SW 1271 (cell line): ENCODE measurements at places on chromosomes 7 and 10.

DNA sequence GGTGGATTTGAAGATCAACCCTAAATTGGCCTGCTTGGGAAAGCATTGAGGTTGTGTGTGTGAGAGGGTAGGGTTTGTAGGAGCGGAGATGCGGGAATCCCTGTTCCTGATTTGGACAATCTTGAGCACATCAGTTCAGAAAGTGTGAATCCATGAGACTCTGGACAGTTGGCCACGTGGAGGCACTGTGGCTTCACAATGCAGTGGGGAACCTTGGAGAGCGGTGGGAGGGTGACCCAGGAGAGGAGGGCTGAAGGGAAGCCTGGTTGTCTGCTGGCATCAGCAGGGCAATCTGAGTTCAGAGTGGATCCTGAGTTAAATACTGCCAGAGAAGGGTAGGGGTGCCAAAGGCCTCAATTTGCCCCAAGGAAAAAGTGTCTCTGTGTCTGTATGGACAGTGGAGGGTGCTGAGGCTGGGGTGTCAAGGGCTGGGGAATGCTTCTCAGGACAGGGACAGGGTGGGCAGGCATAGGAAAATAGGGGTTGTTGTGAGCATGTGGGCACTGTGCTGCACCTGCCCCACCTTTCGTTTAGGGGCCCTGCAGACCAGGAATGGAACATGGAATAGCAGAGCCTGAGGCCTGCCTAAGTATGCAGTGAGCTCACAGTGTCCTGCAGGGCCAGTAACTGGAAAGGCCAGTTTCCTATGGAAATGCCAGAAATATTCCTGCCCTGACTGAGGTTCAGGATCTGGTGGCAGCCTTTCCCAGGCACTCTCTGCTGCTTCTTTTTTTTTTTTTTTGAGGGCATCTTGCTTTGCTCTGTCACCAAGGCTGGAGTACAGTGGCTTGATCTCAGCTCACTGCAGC, 162.9 kb upstream of the PRSS58 start:
- DNase-seq: no peak

DNA sequence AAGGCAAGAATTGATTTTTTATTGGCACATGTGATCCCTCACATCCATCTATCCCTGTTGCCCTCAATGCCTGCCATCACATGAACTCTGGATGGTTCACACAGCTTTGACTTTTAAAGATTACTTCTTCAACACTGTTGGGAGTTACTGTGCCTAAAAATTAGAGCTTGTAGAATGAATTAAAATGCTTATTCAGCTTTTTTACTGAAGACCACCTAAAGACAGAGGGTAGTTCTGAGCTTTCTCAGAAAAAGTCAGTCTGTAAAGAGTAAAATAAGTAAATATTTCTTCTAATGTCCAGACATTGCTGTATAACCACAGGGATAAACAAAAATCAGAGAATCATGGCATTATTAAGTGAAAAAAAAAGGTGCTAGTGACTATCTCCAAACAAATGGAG, 93.3 kb upstream of the CSTF2T start:
- DNase-seq: no peak

DNA sequence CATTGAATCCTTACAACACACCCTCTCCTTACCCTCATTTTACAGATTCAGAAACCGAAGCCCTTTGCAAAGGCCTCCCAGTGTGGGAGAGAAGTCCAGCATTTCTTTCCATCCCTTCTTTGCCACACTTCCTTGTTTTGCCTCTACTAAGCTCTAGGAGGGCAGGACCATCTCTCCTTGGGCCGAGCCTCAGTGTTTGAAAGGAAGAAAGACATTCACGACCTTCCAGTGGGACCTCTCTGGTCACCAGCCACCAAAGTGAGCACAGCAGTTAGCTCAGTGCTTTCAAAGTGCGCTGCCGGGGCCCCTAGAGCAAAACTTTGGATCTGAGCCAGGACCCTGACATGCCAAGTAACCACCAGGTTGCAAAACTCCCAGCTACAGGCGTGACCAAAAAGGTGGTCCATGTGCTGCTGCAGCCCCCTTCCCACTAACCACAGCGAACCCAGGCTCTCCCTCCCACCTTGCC, 12.4 kb downstream of the CTBP2 start:
- DNase-seq: no peak

- DNase-seq: no peak
Measured at GRCh38 chr7:63045575-63045974, 953.1 kb upstream of the ZNF722 start.

- no peak for DNase-seq
Measured at GRCh38 chr7:7996568-7996967, 28.0 kb downstream of the GLCCI1 start.

GRCh38 chr7:25858525-25859411, 293.2 kb upstream of the NFE2L3 start:
- no peak for DNase-seq

GRCh38 chr10:71801361-71801760, 28.0 kb upstream of the VSIR start:
- no peak for DNase-seq

DNA sequence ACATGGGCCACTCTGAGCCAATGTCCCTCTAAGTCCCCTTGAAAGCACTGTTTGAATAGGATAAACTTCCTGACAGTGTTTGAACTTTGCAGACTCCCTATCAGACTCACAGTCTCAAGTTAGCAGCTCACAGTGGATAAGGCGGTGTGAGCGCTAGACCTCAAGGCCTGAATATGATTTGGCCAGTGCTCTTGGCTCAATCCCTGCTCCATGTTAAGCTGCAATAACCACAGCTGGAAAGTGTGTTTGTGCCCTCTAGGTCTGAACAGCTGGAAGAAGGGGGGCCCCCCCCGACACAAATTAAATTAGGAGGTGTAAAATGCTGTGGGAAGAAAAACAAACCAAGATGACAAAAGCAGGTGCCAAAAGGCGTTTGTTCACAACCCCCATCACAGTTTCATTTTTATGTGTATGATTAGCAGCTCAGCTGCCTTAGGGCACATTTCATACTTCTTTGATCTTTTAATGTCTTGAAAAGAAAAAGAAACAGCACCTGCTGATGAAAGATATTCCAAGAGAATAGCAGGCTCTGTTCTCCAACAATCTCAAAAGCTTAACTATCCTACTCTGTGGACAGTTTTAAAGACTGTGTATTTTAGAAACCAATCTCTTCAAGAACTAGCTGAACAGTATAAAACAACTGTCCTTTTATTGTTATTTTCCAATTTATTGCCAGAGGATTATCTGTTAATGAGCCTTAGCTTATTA, 167.6 kb downstream of the SNX13 start:
- DNase-seq: no peak

DNA sequence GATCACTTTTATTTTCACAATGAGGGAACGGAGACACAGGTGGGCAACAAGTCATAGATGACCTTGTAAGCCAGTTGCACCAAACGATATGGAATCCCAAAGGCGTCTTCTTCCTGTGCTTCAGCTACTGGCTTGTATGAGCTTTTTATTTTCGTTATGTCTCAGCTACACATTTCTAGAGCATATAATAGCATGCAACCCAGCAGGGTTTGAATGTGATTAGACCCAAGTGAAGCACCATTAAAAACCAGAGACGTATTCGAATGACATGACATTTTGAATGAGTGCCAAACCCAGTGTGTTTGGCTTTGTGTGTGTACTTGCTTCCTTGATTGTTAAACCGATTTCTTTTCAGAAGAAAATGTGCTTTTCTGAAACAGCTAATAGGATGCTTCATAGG, 963.2 kb upstream of the CELF2 start:
- no peak for DNase-seq

- no peak for DNase-seq
Measured at GRCh38 chr10:6320320-6321010, 117.7 kb downstream of the PFKFB3 start.
